ENCODE measurements at places on chromosomes 5 and 9.

GRCh38 chr9:607417-607816 is 234.1 kb upstream of the DMRT1 start:
- no peak for DNase-seq

DNA sequence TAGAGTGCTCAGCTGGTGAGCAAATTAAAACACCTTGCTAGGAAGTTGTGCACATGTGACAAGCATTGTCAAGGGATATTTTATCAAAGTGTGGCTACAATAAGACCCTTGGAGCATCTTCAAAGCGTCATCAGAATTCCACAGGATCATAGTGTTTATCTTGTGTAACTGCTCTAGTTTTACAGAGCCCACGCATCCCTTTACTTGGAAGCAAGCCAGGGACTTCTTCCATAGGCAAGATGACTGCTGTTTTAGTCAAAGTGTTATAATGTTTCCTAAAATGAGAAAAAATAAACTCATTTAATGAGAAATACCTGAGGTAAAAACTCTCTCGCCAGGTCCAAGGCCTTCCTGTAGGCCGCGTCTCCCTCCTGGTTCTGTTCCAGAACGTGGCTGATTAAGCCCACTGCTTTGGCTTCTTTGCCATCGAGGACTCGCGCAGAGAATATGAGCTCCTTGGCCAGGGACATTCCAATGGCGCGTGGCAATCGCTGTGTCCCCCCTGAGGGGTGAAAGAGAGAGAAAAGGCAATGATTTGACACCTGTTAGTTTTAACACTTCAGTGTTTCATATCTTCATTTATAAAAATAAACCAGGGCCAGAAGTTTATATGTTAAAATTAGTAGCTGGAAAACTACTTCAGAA is 141.1 kb downstream of the AUH start:
- DNase-seq = no peak

- DNase-seq = no peak
These were observed 28.2 kb downstream of the RNF145 start for GRCh38 chr5:159181152-159181551.

DNA sequence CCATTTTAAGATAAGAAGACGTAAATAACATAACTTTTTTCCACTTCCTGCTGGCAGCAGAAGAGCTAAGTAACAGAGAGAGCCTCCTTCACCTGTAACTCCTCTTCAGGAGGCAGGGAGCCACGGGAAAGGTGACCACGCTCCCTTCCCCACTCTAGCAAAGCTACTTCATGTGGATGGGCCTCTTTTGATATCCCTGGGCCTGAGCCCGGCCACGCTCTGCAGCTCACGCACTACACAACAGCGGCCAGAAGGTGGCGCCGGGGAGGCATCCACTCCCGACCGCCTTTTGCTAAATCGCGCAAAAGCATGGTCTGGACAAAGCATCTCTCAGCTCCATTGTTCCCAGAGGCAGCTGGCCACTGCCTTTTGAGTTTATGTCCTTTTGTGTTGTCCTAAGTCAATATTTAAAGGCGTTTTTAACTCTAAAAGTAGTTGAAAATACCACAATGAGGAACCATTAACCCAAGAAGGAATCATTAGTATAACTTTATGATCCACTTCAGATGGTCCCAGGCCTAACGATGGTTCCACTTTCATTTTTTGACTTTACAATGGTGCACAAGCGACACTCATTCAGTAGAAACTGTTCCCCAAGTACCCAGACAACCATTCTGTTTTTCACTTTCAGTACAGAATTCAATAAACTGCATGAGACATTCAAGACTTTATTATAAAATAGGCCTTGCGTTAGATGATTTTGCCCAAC is 23.6 kb downstream of the CMBL start:
- DNase-seq = peak; percentile 58

DNA sequence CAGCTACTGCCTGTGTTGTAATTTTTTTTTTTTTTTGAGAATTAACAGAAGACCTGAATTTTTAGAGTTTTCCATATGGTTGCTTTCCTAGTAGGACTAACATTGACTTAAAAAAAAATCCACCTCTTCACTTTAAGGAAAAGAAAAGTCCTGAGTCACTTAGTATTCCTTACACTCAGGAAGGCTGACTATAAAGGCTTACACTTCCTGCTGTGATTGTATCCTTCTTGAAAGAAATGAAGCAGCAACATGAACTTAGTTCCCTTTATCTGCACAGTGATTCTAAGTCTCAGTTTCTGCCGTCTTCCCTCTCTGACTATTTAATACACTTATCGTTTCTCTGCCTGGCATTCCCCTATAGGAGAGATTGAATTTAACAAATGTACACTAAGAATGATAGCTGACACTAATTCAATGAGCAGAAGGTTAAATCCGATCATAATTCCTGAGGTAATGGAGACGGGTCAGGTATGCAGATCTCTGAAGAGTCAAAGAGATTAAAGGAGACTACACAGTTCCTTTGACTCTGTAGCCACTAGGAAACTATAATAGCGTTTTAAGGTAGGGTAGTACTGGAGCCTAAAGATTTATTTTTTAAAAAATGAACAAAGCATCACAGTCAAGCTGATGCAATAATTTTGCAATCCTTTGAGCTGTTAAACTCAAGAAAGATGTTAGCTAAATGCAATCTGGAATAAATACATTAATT is 185.1 kb upstream of the ELAVL2 start:
- no peak for DNase-seq

DNA sequence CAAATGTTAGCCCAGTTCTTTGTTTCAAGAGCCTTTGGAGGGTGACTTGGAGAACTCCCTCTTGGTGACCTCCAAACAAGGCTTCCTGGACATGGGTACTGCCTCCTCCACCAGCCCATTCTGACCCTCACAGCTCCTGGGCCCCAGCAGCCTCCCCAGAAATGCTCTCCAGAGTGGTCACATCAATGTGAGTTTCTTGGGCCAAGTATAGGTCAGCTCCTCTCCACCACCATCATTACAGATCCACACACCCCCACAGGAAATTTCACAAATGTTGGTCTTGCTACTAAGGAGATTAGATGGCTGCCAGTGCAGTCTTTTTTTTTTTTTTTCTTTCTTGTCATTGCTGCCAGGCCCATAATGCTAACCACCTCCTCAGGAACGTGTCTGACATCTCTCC is 410.7 kb downstream of the DTWD2 start:
- DNase-seq = no peak

GRCh38 chr9:89983411-89983810 is 378.6 kb downstream of the GADD45G start:
- no peak for DNase-seq

DNA sequence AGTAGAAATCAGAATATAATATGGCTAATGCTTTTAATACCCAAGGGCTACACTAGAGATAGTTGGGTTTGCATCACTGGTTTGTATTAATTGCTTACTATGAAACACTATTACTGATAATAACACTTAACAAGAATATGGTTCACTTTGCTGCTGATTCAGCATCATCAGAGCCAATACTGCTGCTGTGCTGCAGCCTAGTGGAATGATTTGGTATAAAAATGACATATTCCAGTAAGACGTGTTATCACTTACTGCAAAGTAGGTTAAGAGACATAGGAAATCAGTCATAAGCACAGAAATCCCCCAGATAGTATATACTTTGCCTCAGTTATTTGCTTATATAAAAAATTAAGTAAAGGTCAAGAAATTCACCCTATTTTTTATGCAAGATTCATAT is 2.8 kb downstream of the CDH10 start:
- DNase-seq = no peak

- DNase-seq = no peak
These were observed 30.2 kb downstream of the CDHR2 start for GRCh38 chr5:176579323-176579722.

GRCh38 chr5:108649646-108650045 is 98.1 kb upstream of the FER start:
- DNase-seq = no peak

DNA sequence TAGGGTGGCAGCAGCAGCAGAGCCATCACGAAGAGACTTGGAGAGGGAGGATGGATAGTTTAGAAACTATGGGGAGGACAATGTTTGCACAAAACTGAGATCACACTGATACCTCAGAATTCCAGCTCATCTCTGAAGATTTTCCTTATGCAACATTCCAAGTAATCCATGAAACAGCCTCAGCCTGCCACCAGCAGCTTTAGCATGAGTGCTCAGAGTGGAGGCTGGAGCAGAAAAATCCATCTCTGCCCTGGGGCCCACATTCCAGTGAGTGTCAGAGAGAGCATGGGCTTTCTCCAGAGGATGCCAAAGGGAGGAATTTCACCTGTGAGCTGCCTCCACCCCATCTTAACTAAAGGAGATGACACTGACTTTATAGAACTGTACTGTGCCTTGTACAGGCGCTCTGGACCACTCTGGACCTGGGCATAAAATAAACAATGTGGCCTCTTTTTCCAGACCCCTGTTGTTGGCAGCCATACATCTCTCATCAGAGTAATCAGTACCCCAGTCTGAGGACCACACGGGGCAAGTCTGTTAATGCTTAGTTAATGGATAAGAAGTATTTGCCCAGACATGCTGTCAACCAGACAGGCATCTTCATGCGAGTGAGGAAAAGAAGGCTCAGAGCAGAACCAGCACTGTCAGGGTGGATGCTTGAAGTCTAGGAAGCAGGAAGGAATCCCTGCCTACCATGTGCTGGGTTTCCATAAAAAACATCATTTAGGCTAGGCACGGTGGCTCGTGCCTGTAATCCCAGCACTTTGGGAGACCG is 440.9 kb downstream of the ENC1 start:
- DNase-seq = no peak

GRCh38 chr5:43073597-43074546 is 33.8 kb upstream of the ANXA2R start:
- DNase-seq = no peak

DNA sequence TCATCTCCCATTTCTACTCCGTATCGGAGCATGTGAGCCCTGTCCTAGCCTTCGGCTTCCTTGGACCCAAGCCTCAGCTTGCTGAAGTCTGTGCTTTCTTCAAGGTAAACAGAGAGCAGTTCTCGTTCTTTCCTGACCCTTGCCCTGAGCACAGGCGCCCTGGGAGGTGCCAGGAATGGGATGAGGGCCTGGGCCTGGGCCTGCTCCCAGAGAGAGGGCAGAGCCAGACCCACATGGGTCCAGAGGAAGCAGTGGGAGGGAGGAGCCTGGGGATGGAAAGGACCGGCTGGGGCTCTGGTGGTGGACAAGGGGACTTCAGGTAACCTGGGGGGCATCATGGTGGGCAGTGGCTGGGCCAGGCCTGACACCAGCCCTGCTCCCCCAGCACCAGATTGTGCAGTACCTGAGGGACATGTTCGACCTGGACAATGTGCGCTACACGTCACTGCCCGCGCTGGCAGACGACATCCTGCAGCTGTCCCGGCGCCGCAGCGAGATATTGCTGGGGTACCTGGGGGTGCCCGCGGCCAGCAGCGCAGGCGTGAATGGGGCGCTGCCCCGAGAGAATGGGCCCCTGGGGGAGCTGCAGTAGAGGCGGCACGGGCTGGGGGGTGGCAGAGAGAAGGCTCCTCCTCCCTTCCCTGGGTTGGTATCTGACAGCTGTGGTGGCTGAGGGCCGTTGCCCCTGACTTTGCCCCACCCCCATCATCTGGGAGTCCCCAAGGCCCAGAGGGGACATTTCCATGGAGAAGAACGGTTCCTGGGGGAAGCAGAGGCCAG is 10.9 kb upstream of the DOLPP1 start:
- DNase-seq = no peak

GRCh38 chr5:142437563-142437962 is 112.7 kb upstream of the SPRY4 start:
- DNase-seq = no peak

DNA sequence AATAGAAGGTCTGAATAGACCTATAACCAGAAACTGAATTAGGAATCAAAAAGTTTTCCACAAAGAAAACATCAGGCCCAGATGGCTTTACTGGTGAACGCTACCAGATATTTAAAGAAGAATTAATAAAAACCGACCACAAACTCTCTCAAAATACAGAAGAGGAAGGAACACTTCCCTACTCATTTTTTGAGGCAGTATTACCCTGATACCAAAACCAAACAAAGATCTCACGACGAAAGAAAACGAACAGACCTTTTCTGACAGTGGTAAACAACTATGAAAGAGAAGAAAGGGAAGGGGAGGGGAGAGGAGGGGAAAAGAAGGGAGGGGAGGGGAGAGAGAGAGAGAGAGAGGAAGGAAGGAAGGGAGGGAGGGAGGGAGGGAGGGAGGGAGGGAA is 13.5 kb downstream of the B4GALT1 start:
- no peak for DNase-seq

GRCh38 chr5:73818357-73818756 is 192.4 kb downstream of the ARHGEF28 start:
- DNase-seq = no peak

DNA sequence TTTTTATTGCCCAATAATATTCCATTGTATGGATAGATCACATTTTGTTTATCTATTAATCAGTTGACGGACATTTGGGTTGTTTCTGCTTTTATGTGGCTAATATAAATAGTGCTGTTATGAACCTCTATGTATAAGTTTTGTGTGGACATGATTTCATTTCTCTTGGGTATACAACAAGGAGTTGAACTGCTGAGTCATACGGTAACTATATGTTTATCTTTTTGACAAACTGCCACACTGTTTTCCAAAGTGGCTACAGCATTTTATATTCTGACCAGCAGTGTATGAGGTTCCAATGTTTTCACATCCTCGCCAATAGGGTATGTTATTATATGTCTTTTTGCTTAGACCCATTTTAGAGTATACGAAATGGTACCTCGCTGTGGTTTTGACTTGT is 264.3 kb downstream of the RFX3 start:
- no peak for DNase-seq

- DNase-seq = no peak
These were observed 62.4 kb downstream of the SERINC5 start for GRCh38 chr5:80193401-80193800.

- no peak for DNase-seq
These were observed 73.0 kb downstream of the GADD45G start for GRCh38 chr9:89677702-89678395.

DNA sequence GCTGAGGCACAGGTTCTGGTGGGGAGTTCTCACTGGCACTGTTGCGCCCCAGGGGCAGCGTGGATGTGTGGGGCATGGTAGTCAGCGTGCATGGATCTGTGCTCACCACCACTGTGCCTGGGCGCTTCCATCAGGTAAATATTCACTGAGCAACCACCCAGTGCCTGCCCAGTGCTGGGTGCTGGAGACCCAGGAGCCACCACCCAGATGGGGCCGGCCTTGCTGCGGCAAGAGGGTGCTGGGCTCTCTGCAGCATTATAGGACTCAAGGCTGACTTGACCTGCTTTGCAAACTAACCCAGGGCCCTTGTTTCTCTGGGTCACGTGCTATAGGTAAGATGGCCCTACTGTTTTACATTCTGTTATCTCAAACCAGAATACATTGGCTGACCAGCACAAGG is 60.5 kb downstream of the DAP start:
- DNase-seq = no peak

DNA sequence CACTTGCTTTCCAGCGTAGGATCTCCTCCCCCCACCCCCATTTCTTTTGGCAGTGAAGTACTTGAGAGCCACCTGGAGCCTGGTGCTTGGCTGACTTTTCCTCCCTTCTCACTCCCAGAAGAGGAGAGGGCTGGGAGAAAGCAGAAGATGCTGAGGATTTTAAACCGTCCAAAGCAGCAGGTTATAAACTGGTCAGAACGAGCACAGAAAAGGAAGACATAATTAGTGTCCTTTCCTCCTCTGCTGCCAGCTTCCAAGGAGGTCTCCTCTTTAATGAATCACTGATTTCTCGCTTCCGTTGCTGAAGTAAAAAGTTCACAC is 563 bp upstream of the FGF10 start:
- no peak for DNase-seq
